ENCODE measurements at places on chromosomes 11 and 22.

DNA sequence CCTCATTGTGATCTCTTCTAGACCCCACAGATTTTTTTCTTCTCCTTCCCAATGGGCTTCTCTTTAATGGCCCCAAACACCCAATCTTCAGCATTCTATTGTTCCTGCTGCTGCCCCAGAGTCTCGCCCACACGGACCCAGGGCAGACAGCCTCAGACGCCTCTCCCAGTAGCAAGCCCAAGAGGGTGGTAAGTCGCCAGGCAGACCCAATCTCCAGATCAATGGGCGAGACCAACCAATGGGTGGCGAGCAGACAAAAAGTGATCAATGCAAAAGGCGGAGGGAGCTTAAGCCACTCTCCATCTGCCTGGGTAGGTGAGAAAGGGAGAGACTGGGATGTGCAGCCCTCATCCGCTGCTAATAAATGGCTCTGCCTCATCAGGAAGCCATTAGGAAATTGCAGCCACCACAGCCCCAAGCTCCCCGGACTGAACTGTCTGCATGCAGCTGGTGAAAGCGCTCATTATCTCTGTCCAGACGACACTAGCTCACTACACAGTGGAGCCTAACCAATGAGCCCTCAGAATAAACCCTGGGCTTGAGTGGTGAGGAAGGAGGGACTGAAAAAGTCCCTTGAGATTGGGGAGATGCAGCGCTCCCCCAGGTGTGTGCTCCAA lies 81.8 kb downstream of the ETS1 start:
- no peak for DNase-seq

DNA sequence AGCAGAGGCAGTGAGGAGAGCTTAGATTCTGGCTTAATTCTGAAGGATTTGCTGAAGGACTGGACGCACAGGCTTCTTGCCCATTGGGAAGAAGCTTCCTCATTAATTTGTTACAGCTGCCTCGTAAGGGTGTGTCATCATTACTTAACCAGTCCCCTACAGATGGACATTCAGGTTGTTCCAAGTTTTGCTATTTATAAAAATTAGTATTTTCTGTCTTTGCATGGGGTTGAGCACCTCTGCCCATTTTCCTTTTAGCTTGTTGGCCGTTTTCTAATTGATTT lies 38.1 kb downstream of the CAPN1 start:
- DNase-seq, result no peak

GRCh38 chr22:21038405-21038804 lies 6.0 kb upstream of the SLC7A4 start:
- no peak for DNase-seq

GRCh38 chr11:16981651-16982194 lies 32.5 kb downstream of the PLEKHA7 start:
- peak; percentile 8 for DNase-seq

- peak; percentile 17 for DNase-seq
These were observed 2.0 kb upstream of the CASTOR1 start for GRCh38 chr22:30291058-30291892.

- DNase-seq, result no peak
These were observed 1635.2 kb downstream of the FAM181B start for GRCh38 chr11:81098471-81098870.

GRCh38 chr22:50252082-50253045 lies 1.3 kb upstream of the HDAC10 start:
- DNase-seq, result peak; percentile 28

- no peak for DNase-seq
These were observed 16.3 kb upstream of the OPCML start for GRCh38 chr11:133548641-133549040.
